ENCODE measurements at places on chromosomes 16 and 17.

DNA sequence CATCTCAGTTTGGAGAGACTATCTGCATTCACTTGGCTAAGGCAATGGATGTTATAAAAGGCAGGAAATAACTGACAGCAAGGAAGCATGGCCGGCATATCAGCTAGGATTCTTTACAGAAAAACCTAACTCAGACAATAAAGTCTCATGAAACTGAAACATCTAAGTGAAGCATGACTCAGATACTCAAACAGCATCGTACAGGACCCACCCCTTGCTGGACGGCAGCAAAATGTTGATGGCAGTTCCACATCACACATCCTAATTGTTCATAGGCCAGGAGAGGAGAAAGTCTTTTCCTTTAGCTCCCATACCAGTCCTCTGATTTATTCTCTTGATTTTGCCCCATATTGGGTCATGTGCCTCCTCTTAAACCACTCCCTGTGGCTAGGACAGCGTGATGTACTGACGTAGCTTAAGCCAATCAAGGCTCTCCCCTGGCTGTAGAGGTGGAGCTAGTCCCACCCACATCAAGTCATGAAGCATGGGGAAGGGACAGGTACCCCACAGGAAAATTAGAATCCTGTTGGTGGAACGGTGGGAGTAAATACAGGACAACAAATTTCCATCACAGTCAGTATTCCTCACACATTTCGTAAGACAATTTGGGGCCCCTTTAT is 178.9 kb downstream of the IRX3 start:
- no peak for DNase-seq

DNA sequence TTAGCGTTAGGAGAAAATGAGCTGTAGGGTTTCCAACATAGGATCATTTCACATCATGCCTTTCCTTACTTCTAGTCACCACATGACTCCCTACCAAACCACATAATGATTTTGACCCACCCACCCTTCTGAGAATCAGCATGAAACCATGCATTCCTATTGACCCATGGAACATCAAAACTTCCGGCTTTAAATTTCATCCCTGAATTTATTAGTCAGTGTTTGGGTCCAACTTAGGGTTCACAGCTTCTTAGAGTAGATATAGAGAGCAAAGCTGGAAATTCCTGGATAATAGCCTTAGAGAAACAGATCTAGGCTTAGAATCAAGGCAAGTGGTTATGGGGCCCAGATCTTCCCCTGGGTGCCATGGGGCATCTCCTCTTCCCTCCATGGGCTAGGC is 162.6 kb downstream of the TOX3 start:
- no peak for DNase-seq

- no peak for DNase-seq
Measured at GRCh38 chr17:34437188-34437587, 74.2 kb upstream of the CCL1 start.

DNA sequence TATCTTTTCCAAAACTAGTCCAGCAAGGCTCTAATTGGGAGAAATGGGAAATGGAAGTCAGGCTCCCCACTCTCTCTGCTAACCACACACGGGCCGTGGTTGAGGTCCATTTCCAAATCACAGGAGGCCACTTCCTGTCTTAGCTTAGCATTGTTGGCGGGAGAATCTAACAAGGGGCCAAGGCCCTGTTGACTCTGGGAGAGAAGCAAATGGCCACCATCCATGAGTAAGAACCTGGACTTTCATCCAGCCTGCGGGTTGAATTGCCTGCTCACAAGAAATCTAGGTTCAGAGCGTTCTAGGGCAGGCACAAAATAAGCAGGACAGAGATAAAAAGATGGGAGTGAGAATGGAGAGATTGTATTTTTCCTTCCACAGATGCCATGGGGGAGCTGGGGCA is 5.7 kb downstream of the FAM20A start:
- no peak for DNase-seq

DNA sequence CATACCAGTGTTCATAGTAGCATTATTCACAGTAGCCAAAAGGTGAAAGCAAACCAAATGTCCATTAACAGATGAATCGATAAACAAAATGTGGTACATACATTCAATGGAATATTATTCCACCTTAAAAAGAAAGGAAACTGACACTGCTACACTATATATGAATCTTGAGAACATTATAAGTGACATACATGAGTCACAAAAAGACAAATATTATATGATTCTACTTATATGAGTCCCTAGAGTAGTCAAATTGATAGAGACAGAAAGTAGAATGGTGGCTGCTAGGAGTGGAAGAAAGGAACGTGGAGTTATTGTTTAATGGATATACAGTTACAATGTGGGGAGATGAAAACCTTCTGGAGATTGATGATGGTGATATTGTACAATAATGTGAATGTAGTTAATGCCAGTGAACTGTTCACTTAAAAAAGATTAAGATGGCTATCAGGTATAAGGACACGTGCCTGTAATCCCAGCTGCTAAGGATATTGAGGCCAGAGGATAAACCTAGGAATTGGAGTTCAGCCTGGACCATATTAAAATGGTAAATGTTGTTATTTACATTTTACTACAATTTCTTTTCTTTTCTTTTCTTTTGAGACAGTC is 20.2 kb upstream of the TRIM37 start:
- DNase-seq = no peak

DNA sequence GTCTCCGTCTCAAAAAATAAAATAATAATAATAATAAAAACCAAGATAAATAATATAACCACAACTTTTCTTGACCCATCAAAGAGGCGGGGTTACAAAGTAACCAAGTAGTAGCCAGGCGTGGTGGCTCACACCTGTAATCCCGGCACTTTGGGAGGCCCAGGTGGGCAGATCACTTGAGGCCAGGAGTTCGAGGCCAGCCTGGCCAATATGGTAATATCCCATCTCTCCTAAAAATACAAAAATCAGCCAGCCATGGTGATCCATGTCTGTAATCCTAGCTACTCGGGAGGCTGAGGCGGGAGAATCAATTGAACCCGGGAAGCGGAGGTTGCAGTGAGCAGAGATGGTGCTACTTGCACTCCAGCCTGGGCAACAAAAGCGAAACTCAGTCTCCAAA is 45.3 kb downstream of the ADCY9 start:
- no peak for DNase-seq

DNA sequence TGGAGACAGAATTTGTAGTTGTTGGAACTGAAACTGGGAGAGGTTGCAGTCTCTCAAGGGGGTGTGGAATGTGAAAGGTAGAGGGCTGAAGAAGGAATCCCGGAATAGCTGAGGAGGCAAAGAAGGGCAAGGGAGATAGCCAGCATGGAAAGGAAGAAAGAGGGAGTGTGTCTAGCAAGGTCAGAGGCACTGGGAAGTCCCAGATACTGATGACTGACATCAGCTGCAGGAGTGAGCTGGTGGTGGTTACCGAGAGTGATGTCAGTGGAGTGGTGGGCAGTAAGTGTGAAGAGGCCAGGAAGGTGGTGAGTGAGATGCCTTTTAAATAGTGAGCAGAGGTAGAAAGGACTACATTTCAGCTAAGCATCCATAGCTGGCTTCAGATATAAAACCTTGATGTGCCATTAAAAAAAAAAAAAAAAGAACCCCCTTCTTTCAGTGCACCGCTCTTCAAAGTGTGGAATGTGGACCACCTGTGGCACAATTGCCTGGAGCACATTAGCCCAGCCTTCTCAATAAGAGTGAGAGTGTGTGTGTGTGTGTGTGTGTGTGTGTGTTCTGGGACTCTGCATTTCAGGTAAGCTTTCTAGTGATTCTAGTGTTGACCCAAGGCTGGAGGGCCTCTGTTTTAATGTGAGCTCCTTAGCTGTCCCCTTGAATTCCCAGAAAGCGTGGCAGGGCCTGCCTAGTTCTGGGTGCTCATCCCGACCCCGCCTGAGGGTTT is 8.5 kb downstream of the PRMT7 start:
- DNase-seq = no peak

DNA sequence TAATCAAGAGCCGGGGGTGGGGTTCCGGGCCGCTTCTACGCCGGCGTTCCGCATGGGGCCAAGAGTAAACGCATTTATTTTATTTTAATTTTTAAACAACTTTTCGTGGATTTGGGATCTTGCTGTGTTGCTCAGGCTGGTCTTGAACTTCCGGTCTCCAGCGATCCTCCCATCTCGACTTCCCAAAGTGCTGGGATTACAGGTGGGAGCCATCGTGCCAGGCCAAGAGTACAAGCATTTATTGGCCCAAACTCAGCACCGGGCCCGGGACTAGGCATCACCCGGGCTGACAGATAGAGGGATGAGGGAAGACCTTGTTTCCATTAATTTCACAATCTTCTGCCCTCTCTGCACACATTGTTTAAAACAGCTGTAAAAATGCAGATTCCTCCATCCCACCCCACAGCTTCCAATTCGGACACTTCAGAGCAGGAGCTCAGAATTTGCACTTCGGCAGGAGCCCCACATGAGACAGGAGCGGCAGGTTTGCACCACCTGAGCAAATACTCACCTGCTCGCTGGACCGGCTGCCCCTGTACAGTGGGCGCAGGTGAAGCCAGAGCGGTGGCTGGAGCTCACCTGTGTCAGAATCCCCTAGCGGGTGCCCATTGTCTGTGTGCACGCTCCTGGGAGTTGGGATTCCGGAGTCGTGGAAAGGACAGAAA is 663 bp upstream of the GINS2 start:
- no peak for DNase-seq

GRCh38 chr17:73343739-73344454 is 32.1 kb upstream of the CDC42EP4 start:
- DNase-seq = no peak

GRCh38 chr17:13293421-13293820 is 275.6 kb upstream of the ELAC2 start:
- no peak for DNase-seq

GRCh38 chr17:17467720-17468119 is 9.1 kb upstream of the MED9 start:
- DNase-seq = no peak

DNA sequence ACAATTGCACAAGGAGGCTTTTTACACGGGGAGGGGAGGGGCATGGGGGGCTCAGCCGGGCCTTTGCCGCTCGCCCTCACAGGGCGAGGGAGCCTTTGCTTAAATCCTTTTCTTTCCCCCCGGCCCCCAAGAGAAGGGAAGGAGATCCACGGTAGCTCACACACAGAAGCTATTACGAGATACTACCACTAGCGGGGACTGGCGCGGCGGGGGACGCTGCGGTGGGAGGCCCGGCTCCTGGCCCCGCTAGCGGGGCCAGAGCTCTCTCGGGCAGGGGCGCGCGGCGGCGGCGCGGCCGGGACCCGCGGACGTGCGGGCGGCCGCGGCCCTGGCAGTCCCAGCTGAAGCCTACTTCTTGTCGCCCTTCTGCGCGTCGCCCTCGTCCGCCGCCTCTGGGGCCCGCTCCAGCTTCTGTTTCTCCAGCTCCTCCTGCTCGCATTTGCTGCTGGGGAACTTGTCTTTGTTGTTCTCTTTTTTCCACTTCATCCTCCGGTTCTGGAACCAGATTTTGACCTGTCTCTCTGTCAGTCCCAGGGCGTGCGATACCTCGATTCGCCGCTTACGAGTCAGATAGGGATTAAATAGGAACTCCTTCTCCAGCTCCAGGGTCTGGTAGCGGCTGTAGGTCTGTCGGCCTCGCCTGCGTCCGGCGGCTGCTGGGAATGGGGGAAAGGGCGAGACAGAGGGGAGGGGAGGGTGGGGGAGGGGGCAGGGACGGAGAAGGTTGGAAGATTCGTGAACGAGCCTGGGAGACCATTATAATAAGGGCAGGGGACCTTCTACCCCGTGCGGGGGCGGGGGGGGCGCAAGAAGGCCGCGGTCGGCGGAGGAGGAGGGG is 2.0 kb downstream of the HOXB8 start:
- no peak for DNase-seq

DNA sequence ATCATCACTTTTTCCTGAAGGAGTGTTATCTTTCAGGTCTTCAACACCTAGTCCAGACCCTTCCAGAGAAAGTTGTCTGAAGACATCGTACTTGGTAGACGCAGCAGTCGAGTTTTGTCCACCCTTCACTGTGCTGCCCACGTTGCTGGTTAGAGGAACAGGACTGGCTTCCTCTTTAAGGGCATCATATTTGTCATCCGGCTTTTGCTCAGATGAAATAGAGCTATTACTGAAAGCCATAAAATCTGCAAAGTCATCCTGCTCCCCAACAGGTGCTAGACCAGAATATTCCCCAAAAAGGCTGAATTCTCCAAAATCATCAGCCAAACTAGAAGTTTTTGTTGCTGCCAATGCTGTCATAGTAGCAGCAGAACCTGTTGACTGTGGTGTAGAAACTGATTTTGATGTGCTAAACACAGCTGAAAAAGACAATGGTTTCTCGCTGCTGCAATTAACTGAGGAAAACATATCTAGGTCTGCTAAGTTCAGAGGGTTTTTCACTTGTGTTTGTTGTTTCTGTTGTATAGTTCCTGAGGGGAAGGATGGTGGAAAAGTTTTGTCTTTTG is 55.7 kb downstream of the SYNRG start:
- DNase-seq = no peak

DNA sequence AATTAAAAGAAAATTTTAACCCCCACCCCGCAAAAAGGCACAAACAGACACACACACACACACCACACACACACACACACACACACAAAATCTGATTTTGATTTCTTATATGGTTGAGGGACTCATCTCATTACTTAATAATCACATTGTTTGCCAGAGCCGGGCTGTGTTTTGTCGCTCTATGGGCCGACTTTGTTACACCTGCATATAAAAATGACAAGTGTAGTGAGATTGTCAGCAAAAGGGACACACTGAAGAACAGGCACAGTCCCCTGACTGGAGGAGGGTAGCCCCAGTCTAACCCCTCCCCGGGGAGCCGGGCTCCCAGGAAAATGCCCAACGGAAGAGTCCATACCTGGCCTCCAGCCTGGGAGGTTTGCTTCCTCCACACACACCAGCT is 221.6 kb downstream of the ENGASE start:
- no peak for DNase-seq

DNA sequence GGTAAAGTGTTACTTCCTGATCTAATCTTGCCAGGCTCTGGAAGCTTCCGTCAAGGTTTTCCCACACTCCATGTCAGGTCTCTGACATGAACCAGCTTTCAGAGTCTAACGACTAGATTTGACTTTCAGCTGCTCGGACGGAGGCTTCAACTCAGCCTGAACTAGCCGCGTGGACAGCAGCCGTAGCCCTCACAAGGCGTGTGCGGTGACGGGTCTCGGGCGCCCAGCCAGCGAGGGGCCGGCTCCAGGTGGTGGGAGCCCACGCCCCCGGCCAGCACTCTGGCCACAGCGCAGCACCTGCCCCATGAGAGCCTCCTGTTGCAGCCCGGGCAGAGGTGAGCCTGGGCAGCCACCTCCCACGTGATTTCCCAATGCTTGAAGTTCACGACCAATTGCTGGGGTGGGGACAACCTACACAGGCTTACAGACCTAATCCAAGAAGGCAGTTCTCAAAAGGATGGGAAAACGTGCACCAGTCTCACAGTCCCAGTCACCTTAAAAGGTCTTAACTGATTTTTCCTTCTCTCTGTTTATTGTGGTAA is 45.5 kb downstream of the TBC1D16 start:
- no peak for DNase-seq

DNA sequence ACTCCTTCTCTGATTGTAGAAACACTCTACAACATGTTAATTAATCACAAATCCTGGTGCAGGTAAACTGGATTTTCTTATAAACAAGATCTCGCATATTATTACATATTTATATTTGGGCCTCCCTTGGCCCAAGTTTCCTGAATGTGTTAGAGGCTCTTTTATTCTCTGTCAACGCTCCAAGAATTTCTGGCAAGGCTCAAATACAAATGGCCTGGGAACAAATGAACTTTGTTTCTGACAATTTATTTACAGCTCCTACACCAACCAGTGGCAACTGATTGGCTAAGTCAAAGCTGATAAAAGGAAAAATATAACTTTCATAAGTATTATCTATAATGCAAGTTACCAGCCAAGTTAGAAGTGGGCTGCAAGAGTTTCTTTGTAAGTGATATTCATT is 64.9 kb upstream of the CORO6 start:
- DNase-seq = no peak

Measured in activated CD4-positive, CD25-positive, alpha-beta regulatory T cell treated with anti-CD3 and anti-CD28 coated beads, Interleukin-2, amount 50 U/mL, for 72 hours (primary cell).